ENCODE measurements at places on chromosomes 4 and X.

DNA sequence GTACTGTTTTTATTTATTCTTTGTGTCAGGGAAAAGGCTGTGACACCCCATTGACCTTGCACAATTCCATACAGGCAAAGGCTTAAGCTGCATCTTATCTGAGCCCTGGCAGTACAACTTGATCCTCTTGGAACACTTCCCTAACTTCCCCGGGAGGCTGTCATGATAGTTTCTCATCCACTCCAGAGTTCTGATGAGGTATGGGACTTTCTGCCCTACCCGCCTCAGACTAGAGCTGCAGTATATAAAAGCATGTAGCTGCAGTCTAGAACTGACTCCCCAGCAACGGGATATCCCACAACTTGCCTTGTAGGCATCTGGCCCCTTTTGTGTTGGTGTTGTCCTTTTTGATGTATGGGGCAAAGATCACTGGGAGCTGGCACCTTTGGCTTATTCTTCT is 72.7 kb downstream of the FNIP2 start:
- DNase-seq = no peak

DNA sequence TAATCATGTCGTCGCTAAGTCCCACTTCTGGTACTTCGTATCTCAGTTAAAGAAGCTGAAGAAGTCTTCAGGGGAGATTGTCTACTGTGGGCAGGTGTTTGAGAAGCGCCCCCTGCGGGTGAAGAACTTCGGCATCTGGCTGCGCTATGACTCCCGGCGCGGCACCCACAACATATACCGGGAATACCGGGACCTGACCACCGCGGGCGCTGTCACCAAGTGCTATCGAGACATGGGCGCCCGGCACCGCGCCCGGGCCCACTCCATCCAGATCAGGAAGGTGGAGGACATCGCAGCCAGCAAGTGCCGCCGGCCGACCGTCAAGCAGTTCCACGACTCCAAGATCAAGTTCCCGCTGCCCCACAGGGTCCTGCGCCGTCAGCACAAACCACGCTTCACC is 11.3 kb downstream of the PNCK start:
- DNase-seq = peak; percentile 67

GRCh38 chr4:141350122-141350905 is 129.6 kb downstream of the ZNF330 start:
- no peak for DNase-seq

- DNase-seq = no peak
Observed at GRCh38 chrX:134669378-134670098, 11.3 kb upstream of the PLAC1 start.

- no peak for DNase-seq
Observed at GRCh38 chrX:28177202-28177601, 196.0 kb upstream of the DCAF8L1 start.

GRCh38 chrX:20263474-20263873 is 3.2 kb downstream of the RPS6KA3 start:
- no peak for DNase-seq

- DNase-seq = no peak
Observed at GRCh38 chrX:112851161-112851779, 10.6 kb upstream of the AMOT start.

DNA sequence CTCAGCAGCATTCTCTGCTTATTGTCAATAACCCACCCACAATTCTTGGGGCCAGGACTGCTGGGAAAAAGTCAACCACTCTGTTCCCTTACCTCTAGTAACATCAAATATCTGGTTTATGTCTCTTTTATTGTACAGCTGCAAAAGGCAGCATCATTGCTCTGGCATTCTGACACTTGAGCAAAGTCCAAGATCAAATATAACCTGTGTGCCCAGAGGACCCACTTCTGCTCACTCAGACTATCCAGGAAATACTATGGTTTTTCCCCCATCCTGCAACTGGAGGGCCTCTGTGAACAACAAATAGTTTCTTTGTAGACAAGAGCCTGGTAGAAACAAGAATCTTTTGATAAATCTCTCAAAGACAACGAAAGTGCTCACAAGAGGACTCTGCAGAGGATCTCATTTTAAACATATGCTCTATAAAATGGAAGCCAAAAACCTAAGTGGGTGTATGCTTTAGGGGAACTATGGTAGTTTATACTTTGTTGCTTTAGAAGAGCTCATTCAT is 154.7 kb downstream of the RAB28 start:
- DNase-seq = no peak

GRCh38 chr4:175509320-175509719 is 302.7 kb downstream of the GPM6A start:
- no peak for DNase-seq

Data from kidney (tissue), 22 donors.